ENCODE measurements at places on chromosomes 3 and 15. TPM values are rescaled to one million over a fixed set of nuclear protein-coding genes. Genes with fewer than 3 reads are reported as not detected.

CDCP1 gene
- 41.3 TPM for total RNA-seq

XCR1 gene
- total RNA-seq: under 0.01 TPM

ATP13A5 gene
- not detected for total RNA-seq

MORC1 gene
- total RNA-seq: not detected

PYGO1 gene
- 1.3 TPM for total RNA-seq

RYR3 gene
- under 0.01 TPM for total RNA-seq

GUCA1C gene
- total RNA-seq: not detected

RHCG gene
- 247 TPM for total RNA-seq

EOMES gene
- not detected for total RNA-seq

Measured in bronchial epithelial cell (primary cell).